ENCODE measurements at places on chromosomes 13 and 19. TPM values are rescaled to one million over a fixed set of nuclear protein-coding genes. Genes with fewer than 3 reads are reported as not detected.
A peak's percentile ranks its signal among the peaks of the same experiment; 100 is the strongest.

DNA sequence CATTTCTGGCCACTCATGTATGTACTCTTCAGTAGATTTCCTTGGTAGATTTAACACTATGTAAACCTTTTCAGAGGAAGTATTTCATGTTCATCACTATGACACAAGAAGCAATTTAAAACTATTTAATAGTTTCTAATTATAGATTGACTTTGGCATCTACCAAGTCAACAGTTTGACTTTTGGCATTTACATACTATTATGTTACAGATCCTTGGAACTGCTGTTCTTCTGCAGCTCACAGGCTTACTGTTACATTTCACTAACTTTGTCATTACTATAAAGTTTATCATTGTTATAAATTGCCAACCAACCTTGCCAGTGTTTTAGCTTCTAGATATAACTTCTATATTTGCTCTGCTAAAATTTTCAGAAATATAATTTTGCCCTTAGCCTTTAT, 18.7 kb downstream of the SUPT20H start:
- no peak for DNase-seq

DNA sequence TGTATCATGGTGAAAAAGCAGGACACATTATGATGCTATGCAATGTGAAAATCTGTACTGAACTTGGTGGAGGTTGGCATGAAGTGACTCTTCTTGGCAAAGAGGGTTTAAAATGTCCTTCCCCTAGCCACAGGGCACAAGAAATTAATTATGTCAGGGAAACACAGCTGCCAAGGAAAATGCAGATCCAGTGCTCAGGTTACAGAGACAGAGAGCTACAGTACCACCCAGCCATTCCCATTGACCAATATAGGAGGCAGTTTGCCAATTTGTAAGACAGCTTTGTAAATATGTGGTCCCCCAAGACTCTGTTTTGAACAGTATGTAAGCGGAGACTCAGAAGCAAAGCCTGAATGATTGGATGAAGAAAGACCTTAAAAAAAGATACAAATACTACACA, 69.4 kb upstream of the KLF12 start:
- DNase-seq: peak; percentile 31

DNA sequence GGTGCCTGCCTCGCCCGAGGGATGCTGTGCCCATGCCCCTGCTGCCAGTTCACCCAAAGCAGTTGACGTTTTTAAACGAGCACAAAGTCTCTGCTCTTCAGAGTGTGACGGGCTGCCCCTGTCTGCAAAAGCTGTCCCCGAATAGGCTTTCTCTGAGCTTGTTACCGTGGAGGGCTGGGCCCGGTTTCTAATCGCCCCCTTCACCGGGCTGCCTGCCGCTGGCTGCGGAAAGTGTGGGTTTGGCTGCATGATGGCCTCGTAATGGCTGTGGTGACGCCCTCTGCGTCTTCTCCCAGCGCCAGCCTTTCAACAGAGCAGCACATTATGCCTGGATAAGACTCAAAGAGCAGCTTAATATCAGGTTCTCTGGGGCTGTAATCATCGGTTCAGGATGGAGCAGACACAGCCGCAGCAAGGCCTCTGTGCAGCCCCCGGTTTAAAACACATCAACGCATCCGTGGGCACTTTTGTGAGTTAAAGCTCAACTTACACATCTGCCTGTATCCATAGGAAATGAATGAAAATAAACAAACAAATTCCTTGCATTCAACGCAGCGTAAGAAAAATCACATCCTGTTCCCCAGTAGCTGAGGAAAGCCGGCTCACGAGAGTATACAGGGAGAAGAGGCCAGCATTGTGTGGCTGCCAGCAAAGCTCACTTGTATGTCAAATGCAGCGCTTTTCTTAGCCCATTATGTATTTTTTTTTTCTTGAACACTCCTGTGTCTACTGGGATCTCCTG, 166.4 kb upstream of the SOX1 start:
- no peak for DNase-seq

GRCh38 chr13:48505012-48505411, 27.9 kb downstream of the RCBTB2 start:
- no peak for DNase-seq

- no peak for DNase-seq
Observed at GRCh38 chr19:1062387-1063029, 4.5 kb upstream of the ARHGAP45 start.

GRCh38 chr13:101406791-101407190, 9.5 kb downstream of the NALCN start:
- no peak for DNase-seq

- no peak for DNase-seq
Observed at GRCh38 chr13:25171517-25172302, at the start of gene AMER2. AMER2 (minus strand) TSS chr13:25172288; CDS start chr13:25171619, 669 bp downstream.

DNA sequence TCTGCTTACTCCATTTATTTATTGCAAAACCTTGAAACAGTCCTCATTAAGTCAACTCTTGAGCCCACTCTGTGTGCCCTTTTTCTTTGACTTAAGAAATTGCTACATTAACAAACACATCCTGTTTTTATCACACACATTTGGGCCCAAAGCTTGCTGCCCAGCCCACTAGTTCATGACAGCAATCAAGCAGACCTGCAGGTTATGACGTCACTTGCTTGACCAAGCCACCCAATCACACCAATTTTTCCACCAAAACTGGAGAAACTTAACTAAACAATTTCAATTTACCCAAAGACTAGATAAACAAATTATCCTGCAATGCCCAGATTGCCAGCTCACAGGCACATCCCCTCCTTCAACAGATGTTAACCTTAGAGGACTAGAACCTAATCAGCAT, 120.7 kb downstream of the ZNF429 start:
- no peak for DNase-seq

GRCh38 chr19:54389553-54389952, 24.8 kb upstream of the LAIR1 start:
- no peak for DNase-seq

GRCh38 chr19:2841855-2842574, 740 bp downstream of the ZNF555 start:
- no peak for DNase-seq

SIPA1L3 gene
- total RNA-seq: 30.2 TPM

ZNF382 gene
- total RNA-seq: not detected

SIGLEC6 gene
- not detected for total RNA-seq
